ENCODE measurements at places on chromosomes 6 and 20. TPM values are rescaled to one million over a fixed set of nuclear protein-coding genes. Genes with fewer than 3 reads are reported as not detected.

GRCh38 chr6:33897189-33897780 lies 93.5 kb upstream of the MLN start:
- H3K27ac ChIP-seq, result no peak overlapping the region
- H3K27me3 ChIP-seq, result no peaks in the 10 kb centered on the region
- H3K4me3 ChIP-seq, result no peak overlapping the region
- DNase-seq, result no peak

The DACT2 gene
- 0.16 TPM for total RNA-seq

DNA sequence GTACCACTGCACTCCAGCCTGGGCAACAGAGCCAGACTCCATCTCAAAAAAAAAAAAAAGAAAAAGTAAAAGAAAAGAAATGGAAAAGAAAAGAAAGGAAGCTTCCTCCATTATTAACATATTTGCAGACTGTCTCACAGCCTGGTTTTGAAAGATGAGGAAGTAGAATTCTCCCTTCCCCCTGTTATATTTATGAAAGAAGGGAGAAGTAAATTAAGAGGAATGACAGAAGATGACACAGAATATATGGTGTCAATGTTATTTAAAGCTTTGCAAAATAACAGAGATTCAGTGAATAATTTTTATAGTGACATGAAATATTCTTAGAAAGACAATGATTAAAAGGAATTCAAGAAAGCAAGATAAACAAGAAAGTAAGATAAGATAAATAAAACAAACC lies 83.7 kb upstream of the PRSS16 start:
- no peaks in the 10 kb centered on the region for H3K4me1 ChIP-seq
- no peak for DNase-seq
- H3K27me3 ChIP-seq, result no peaks in the 10 kb centered on the region
- H3K36me3 ChIP-seq, result no peaks in the 10 kb centered on the region
- H3K4me3 ChIP-seq, result no peak overlapping the region

DNA sequence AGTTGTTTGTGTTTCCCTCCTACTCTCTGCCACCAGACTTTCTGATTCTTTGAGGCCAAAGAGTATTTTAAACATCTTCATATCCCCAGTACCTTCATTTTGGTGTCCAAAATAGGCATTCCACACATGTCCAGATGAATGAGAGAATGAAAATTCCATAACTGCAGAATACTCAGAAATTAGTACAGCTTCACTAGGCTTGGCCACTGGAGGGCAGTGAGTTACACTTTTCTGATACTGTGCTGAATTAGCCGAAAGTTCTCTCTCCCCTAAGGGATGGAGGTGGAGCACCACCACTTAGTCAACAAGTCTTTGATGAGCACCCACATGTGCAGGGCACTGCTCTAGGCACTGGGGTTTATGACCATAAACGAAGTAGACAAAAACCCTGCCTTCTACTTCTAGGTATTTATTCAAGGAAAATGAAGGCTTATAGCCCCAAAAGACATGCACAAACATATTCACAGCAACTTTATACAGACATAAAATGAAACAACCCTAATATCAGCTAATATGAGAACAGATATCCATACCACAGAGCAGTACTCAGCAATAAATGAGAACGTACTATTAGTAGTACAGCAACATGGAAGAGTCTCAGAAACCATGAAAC lies 46.1 kb upstream of the TMEM217 start:
- H3K27ac ChIP-seq, result no peak overlapping the region
- H3K36me3 ChIP-seq, result no peaks in the 10 kb centered on the region
- no peak overlapping the region for H3K4me3 ChIP-seq

The IMPG1 gene
- not detected for total RNA-seq

Measured in sigmoid colon (tissue), 7 donors.